ENCODE measurements at places on chromosomes 5 and 9.

- no peak for DNase-seq
Observed at GRCh38 chr9:3896576-3896975, 370.8 kb upstream of the RFX3 start.

DNA sequence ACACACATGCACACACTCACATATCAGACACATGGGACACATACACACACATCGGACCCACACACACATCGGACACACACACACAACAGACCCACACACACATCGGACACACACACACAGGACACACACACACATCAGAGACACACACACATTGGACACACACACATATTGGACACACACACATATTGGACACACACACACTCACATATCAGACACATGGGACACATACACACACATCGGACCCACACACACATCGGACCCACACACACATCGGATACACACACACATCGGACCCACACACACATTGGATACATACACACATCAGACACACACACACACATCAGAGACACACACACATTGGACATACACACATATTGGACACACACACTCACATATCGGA is 12.8 kb upstream of the LAMC3 start:
- DNase-seq, result no peak

- DNase-seq, result no peak
Observed at GRCh38 chr9:118215549-118215948, 511.3 kb downstream of the TLR4 start.

- no peak for DNase-seq
Observed at GRCh38 chr5:74596927-74597326, 43.6 kb downstream of the ENC1 start.

DNA sequence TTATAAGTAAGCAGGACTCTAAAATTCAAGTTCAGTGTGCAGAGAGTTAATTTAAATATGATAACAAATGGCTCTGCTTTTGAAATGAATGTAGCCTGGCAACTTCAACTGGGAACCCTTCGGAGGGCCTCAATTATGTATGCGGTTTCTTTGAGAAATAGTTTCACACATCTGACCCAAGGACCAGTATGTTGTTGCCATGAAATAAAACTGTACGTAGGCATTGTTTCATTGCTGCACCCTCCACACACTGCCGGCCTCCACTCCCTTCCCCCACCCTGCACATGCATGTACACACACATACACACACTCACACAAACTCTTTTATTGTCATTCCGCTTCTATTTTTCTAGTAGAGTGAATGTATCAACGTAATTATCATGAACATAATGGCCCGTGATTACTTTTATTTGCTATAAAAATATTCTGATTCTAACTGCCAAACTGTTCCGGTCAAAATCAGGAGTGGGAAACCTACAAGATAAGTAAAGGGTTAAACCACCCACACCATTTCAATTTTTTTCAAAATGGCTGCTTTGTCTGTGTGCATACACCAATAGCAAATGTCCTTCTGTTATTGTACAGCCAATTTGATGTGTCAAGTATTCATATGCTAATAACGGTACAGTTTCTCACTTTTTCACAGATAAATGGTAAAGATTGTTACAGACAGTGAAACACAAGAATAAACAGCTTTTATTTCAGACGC is 215.5 kb upstream of the TMEM161B start:
- DNase-seq, result no peak

DNA sequence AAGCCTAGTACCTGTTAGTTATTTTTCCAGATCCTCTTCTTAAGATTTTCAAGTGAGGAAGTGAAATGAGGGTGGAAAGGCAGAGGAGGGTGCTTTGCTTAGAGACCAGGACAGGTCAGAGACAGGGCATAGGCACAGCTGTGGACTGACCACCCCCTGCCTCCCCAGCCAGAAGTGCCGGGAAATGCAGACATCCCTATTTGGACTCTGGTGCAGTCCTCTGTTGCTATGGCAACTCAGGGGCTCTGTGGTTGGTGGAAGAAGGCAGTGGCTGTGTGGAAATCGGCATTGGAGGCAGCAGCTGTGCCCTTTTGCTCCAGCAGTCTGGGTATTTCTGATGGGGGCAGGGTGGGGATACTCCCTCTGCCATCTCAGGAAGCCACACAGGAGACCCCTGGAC is 43.3 kb upstream of the NDFIP1 start:
- no peak for DNase-seq

DNA sequence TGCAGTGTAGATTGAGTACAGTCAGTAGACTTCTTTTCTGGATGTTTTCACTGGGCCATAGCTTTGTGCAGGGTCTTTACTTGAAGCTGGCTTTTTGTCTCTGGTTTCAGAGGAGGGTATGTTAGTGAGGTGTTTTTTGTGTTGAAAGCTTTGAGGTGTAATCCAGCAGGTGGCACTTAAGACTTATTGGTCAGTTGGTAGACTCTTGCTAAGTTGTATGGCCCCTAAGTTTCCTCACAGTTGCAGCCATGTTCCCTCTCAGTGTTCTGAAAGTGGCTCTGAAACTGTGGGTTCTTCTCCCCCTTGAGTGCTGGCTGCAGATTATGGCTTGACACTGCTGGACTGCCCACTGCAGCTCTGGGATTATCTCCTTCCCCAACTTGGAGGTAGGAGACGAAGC is 55.7 kb upstream of the SLC44A1 start:
- no peak for DNase-seq

DNA sequence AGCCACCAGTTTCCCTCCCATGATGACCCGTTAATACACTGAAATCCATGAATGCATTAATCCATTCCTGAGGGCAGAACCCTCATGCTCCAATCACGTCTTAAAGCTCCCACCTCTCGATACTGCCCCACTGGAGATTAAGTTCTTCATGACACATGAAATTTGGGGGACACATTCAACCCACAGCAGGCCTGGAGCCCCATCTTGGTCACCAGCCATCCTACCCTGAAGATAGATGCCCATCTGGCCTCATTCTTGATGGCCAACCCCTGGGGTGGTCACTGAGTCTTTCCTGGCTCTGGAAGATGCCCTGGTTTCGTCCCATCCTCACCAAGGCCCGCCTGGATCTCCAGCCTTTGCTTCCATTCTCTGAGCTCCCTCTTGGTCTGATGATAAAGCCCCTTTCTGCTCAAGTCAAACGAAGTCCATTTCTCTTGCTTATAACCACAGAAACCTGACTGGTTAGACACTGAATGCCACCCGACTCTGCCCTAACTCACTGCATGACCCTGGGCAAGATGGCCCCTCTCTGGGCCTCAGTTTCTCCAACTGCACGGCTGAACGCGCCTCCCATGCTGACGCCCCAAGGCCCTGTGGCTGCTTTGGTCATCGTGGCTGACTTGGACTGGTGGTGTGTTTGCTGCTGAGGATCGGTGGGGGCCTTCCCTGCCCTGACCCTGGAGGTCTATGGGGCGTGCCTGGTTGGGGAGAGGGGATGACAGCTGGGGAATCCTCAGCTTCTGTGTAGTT is 138.4 kb upstream of the IER5L start:
- DNase-seq, result no peak

DNA sequence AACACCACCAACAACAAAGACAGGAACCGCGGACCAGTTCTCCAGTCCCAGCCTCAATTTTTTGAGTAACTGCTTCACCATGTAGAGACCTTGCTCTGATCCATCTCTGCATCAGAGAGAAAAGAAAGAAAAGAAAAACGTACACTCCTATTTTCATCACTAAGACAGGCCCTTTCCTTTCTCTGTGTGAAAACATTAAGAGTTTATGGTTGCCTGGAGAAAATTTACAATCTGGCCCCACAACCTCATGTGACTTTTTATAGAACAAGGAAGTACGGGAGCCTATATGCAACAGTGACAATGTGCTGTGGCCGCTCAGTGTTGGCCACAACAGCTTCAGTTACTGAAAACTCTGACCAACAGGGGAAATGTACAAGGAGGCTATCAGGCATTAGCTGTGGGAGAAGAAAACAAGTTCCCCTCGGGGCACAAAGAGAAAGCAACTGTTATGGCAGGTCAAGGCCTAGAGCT is 272.9 kb upstream of the PTGER4 start:
- DNase-seq, result no peak

DNA sequence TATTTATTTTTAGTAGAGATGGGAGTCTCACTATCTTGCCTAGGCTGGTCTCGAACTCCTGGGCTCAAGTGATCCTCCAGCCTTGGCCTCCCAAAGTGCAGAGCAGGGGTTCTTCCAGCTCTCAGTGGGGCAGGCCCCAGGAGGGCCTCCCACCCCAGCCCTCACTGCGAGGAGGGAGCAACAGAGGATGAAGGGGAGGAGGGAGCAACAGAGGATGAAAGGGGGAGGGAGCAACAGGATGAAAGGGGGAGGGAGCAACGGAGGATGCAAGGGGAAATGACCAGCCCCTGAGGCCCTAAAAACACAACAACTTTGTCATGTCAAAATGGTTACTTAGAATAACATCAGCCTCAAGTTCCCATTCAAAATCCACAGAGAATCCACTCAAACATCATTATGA is 10.0 kb downstream of the TRIM14 start:
- no peak for DNase-seq

GRCh38 chr5:79236362-79236969 is 535 bp downstream of the JMY start:
- DNase-seq, result peak; percentile 26

DNA sequence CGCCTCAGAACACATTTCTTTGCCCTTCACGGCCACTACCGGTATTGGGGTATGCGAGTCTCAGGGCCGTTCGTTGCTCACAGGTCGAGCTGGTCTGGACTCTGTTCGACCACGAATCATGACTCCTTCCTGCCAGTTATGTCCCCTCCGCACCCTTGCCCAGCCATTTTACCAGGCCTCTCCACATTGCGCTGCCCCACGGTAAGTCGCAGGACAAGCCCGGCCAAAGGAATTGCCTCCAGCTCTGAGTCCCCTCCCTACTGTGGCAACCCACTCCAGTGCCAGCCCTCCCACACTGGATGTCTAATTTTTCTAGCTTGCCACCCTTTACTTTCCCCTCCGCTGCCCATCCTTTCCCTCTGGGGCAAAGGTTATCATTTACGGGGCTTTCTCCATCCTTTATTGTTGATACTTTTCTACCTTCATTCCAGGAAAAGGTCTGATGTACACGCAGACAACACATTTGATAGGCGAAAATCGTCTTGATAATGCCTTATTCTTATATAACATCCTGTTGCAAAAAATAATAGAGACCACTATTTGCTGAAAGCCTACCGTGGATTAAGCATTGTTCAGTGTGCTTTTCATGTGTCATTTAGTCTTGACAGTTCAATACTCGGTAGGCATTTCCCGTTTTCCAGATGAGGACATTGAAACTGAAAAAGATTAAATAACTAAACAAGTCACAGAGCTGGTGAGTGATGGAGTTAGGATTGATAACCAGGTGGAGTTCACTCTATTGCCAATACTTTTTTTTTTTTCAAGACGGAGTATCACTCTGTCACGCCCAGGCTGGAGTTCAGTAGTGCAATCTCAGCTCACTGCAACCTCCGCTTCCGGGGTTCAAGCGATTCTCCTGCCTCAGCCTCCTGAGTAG is 958 bp upstream of the HSPA5 start:
- peak; percentile 46 for DNase-seq

GRCh38 chr9:122322553-122322952 is 48.3 kb upstream of the PTGS1 start:
- DNase-seq, result no peak

DNA sequence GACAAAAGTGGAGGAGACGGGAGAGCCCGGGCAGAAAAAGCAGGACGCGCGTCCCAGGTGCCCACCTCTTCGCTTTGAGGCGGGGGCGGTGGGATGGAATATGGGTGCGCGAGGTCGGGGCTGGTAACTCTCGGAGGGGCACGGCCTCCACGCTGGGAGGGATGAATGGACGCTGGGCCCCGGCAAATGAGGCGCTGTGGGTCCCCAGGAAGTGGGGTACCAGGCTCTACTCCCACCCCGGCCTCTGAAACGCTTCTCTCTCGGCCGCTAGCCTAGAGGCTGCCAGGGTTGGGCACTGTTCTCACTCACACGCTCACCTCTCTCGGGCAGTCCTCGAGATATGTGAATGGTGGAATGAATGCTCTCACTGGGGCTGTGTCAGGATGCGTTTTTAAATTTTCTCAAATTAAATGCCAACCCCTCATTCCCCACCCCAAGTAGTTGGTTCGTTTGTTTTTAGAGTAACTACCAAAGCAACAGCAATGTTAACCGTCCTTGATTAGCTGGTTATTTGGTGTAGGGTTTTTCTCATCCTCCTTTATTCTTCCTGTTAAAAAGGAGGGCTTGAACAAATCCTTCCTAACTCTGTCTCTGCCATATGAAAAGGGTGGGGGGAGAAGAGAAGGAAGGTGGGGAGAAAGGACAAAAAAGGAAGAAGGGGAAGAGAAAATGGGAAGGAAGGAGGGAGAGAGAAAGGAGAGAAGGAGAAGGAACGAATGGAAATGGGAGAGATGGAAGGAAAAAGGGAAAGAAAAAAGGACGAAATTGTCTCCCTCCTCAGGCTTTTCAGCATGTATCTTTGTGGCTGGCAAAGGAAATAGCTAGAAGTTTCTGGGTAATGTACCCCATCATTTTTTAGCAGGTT is 1.3 kb upstream of the EBF1 start:
- no peak for DNase-seq

GRCh38 chr5:150766251-150766650 is 7.4 kb upstream of the DCTN4 start:
- no peak for DNase-seq

GRCh38 chr9:101022704-101023103 is 5.8 kb upstream of the PLPPR1 start:
- no peak for DNase-seq

GRCh38 chr9:136861874-136862457 is 4.1 kb downstream of the EDF1 start:
- DNase-seq, result no peak

DNA sequence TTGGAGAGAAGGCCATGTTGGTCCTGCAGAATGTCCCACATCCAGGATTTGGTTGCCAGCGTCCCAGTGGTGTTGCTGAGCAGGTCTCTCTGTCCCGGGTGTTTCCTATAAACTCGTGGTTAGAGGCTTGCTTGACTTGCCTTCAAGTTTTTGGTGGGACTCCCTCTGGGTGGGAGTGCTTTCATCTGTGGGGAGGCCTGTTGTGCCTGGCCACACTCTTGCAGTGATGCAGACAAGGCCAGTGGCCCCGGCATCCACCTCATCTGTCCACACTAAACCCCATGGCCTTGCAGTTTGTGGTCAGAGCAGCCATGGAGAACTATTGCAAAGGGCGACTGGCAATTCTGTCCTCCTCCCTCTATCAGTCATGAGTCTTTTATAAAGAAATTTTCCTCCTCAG is 71.8 kb downstream of the PHF2 start:
- DNase-seq, result no peak

DNA sequence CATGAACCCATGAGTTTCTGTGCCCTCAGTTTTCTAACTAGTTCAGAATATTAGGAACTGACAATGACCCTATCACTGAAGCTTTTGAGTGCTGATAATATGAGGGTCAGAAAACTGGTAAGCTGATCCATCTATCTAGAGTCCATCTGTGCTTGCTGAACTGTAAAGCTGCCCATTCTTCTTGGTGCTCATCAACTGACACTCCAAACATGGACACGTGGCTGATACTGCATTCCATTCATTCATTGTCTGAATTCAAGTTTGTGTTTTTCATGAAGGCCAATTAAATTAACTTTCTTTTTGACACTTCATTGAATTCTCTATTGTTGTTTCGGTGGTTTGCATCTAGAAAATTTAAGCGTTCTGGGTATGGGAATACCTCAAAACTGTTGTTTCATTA is 17.6 kb downstream of the NREP start:
- no peak for DNase-seq

All from activated naive CD4-positive, alpha-beta T cell (primary cell).